ENCODE measurements at places on chromosomes 1 and 21. TPM values are rescaled to one million over a fixed set of nuclear protein-coding genes. Genes with fewer than 3 reads are reported as not detected.

- no peak overlapping the region for H3K4me3 ChIP-seq
- 0 out of 2 replicates have a peak, but pooled peaks cover 2% of the 10 kb centered on the region for H3K27me3 ChIP-seq
- H3K27ac ChIP-seq = no peak overlapping the region
- DNase-seq = no peak
- no peaks in the 10 kb centered on the region for H3K36me3 ChIP-seq
- H3K4me1 ChIP-seq = no peaks in the 10 kb centered on the region
These were observed 200.5 kb downstream of the OMA1 start for GRCh38 chr1:58346036-58346355.

GRCh38 chr1:161073474-161074121 lies 3.9 kb upstream of the ARHGAP30 start:
- no peaks in the 10 kb centered on the region for H3K36me3 ChIP-seq
- H3K27ac ChIP-seq = no peak overlapping the region
- no peak for DNase-seq
- H3K4me1 ChIP-seq = no peaks in the 10 kb centered on the region
- no peak overlapping the region for H3K4me3 ChIP-seq
- no peaks in the 10 kb centered on the region for H3K27me3 ChIP-seq

DNA sequence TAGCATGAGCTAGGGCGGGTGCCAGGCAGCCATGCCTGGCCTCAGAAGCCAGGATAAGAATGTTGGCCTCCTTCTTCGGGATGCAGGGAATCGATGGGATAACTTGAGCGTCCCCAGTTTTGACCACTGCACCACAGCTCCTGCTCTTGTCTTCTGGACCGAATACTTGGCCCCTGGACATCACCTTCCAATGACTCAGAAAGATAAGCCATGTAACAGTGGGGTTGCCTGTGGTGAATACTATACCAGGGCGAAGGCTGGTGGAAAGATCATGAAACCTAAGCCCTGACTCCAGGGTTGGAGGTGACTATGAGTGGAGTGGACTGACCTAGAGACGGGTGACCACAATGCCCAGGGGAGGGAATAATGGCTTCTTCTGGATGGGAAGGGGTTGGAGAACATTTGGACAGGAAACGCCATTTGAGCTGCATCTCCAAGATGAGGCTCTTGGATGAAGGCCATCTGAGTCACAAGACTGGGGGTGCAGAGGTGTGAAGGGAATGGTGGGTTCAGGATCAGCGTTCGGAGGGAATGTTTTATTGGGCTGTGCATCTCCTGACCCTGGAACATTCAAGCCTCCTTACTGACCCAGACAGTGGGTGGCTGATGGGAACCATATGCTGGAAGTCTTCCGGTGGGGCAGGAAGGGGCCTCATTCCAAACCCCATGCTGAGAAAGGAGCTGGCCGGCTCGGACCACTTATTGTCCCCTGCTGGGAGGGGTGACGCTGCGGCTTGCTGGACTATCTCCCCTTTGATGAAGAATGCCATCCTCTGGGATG lies 18.5 kb upstream of the KCNE2 start:
- no peak overlapping the region for H3K4me3 ChIP-seq
- H3K27me3 ChIP-seq = no peaks in the 10 kb centered on the region
- H3K36me3 ChIP-seq = no peaks in the 10 kb centered on the region
- DNase-seq = no peak

The OLIG2 gene
- total RNA-seq = not detected

DNA sequence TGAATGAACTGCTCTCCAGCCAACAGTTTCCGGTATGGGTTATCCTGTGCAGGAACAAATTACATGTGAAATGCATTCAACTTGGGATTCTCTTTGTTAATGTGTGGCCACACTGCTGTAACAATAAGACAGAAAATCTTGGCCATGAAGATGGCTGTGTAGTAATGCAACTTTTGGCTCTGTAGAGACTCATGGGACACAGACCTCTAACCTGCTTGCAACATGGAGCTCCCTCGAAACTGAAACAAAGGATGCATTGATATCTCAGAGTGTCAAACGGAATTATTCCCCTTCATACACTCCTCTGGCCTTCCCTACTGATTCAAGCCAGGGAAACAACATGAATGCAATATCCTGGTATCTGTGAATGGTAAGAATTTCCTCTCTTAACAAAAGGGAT lies 559.3 kb upstream of the ZRANB2 start:
- no peak overlapping the region for H3K27ac ChIP-seq
- no peaks in the 10 kb centered on the region for H3K27me3 ChIP-seq
- DNase-seq = no peak
- H3K4me1 ChIP-seq = no peaks in the 10 kb centered on the region

- peak; percentile 27 for DNase-seq
- peaks cover 3% of the 10 kb centered on the region for H3K4me1 ChIP-seq
- no peak overlapping the region for H3K4me3 ChIP-seq
- no peaks in the 10 kb centered on the region for H3K36me3 ChIP-seq
- 0 out of 2 replicates have a peak overlapping the region, but pooled peaks have one; percentile 29 for H3K27ac ChIP-seq
These were observed 26.9 kb upstream of the RAP1A start for GRCh38 chr1:111592389-111593361.

DNA sequence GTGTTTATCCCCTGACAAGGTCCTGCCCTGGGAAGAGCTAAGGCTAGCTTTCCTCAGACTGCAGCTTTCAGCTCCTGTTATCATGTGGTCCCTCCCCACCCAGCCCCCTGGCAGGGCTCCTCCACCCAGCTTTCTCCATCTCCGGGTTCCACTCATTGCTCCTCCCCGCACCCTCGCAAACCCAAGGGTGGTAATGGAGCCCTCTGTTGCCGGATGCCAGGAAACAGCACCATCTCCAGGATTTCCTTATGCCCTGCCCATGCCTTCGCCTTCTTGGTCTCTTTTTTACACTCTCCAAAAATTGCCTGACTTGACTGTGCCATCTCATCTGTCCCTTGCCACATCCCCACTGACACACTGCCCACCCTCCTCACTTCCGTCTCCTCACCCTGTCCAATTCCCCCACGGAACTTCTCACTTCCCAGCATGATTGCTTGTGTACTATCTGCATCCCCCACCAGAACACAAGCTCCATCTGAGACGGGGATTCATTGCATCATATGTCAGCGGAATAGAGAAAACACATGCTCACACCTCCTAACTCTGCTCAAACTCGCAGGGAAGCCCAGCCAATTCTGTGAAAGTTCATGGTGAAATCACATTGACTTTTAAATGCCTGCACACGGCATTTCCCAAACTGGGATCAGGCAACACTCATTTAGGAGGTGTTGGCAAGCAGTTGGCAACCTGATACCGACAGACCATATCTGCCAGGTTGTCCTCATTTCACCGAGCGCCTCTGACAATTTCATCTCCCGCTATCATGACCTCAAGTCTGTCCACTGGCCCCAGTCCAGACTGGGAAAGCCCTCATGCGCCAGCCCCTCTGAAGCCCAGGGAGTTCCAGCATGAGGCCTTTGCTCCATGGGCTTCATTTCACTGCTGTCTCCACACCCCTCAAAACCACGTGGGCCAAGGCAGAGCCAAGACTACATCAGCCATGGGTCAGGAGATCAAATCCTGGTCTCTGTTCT lies 201.1 kb downstream of the MATN1 start:
- H3K36me3 ChIP-seq = no peaks in the 10 kb centered on the region
- H3K27me3 ChIP-seq = no peaks in the 10 kb centered on the region
- H3K4me3 ChIP-seq = no peak overlapping the region
- no peak for DNase-seq
- H3K27ac ChIP-seq = no peak overlapping the region
- peaks cover 14% of the 10 kb centered on the region for H3K4me1 ChIP-seq

- no peaks in the 10 kb centered on the region for H3K4me1 ChIP-seq
- no peak overlapping the region for H3K27ac ChIP-seq
- no peaks in the 10 kb centered on the region for H3K27me3 ChIP-seq
- no peaks in the 10 kb centered on the region for H3K36me3 ChIP-seq
- H3K4me3 ChIP-seq = no peak overlapping the region
These were observed 301.1 kb upstream of the DPYD start for GRCh38 chr1:98221923-98222322.

The PLA2G2D gene
- not detected for total RNA-seq

GRCh38 chr1:3821908-3822307 lies 25.6 kb upstream of the LRRC47 start:
- H3K36me3 ChIP-seq = no peaks in the 10 kb centered on the region
- H3K4me3 ChIP-seq = no peak overlapping the region
- no peak overlapping the region for H3K27ac ChIP-seq
- no peaks in the 10 kb centered on the region for H3K27me3 ChIP-seq

The CD48 gene
- 0.67 TPM for total RNA-seq

DNA sequence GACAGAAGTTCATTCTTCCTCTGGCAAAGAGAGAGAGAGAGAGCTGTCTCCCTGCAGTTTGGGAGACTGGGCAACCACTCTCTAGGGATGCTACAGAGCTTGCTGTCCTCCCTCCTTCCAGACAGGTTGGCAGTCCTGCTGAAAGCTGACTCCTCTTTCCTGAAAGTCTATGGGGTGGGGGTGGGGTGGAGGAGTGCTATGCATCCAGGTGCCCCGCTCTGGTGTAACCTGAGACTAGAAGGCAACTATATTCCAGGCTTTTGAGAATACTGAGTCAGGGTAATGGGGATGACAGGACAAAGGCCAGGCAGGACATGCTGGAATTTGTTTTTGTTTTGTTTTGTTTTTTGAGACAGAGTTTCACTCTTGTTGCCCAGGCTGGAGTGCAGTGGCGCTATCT lies 55.4 kb downstream of the OPTC start:
- no peak overlapping the region for H3K27ac ChIP-seq
- DNase-seq = no peak
- H3K4me1 ChIP-seq = no peaks in the 10 kb centered on the region
- H3K4me3 ChIP-seq = no peak overlapping the region
- no peaks in the 10 kb centered on the region for H3K36me3 ChIP-seq

- H3K27ac ChIP-seq = peak overlapping the region; percentile 31
- no peaks in the 10 kb centered on the region for H3K36me3 ChIP-seq
- H3K4me3 ChIP-seq = peak overlapping the region; percentile 70
- H3K4me1 ChIP-seq = no peaks in the 10 kb centered on the region
These were observed 633 bp downstream of the THEMIS2 start for GRCh38 chr1:27872802-27873551.

GRCh38 chr1:147565189-147565980 lies 24.1 kb downstream of the BCL9 start:
- no peak overlapping the region for H3K27ac ChIP-seq
- no peaks in the 10 kb centered on the region for H3K27me3 ChIP-seq
- H3K4me3 ChIP-seq = no peak overlapping the region
- H3K4me1 ChIP-seq = no peaks in the 10 kb centered on the region
- H3K36me3 ChIP-seq = no peaks in the 10 kb centered on the region

GRCh38 chr1:200918006-200918405 lies 23.3 kb downstream of the INAVA start:
- H3K4me1 ChIP-seq = no peaks in the 10 kb centered on the region
- DNase-seq = no peak
- no peak overlapping the region for H3K27ac ChIP-seq
- no peak overlapping the region for H3K4me3 ChIP-seq
- no peaks in the 10 kb centered on the region for H3K27me3 ChIP-seq

DNA sequence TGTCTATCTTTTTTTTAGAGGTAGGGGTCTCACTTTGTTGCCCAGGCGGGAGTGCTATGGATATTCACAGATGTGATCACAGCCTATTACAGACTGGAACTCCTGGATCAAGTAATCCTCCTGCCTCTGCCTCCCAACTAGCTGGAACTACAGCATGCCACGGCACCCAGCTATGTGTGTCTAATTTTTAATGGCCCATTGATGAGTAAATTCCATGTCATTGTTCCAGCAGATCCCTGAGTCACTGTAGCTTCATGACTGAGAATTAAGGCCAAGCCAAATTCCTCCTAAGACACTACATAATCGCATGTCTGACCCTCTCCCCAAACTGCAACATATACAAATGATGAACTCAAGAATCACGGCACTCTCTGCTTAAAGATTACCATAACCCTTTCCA lies 84.2 kb upstream of the RGS2 start:
- no peak overlapping the region for H3K27ac ChIP-seq
- no peak overlapping the region for H3K4me3 ChIP-seq
- no peaks in the 10 kb centered on the region for H3K4me1 ChIP-seq
- DNase-seq = no peak
- no peaks in the 10 kb centered on the region for H3K36me3 ChIP-seq
- H3K27me3 ChIP-seq = no peaks in the 10 kb centered on the region

DNA sequence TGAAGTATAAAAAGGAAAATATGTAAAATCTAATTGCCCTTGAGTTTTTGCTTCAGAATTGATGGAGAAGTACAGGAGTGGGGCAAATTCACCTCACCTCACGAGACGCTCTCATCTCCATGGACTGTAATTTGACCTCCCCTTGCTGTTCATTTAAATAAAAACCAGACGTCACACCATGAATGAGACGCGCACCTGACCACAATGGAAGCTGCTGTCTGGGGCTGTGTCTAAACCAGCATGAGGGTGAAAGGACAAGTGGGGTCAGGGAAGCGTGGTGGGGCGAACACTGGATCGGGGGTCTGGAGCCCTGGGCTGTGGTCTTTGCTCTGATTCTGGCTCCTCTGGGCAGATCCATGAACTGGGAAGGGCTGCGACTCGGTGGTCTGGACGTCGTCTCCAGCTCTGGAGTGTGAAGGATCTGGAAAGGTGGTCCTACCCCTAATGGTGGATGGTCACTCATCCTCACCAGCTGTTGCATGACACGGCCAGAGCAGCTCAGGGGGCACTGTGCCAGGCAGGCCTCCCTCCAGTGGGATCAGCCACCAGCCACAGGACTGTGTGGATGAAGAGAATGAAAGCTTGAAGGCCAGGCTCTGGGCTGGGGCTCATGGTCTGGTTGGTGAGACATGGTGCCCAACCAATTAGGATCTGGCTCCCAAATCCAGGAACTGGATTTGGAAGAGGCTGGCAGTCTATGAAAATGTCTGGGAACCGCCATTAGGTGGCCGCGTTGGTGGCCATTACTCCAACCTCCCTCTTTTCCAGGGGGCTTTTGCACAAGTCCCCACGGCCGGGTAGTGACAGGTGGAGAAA lies 728.6 kb downstream of the PTPRU start:
- H3K36me3 ChIP-seq = no peaks in the 10 kb centered on the region
- no peak overlapping the region for H3K4me3 ChIP-seq
- H3K27ac ChIP-seq = no peak overlapping the region
- no peaks in the 10 kb centered on the region for H3K4me1 ChIP-seq
- H3K27me3 ChIP-seq = no peaks in the 10 kb centered on the region
- DNase-seq = no peak

The GSTM1 gene
- not detected for total RNA-seq

DNA sequence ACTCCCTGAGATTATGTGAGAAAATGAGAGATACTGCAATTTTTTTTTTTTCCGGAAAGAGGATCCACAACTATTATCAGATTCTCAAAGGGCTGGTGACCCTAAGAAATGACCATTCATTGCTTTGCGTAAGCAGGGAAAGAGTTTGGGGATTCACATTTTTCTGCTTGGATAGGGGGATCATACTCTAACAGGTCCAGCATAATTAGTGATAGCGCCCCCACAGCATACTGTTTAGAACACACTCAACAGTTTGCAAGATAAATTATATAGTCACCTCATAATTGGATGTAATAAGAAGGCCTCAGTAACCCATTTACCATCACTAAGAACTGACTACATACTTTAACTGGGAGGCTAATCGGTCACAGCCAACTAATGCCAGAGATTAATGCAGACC lies 1.9 kb downstream of the CCT3 start:
- DNase-seq = no peak
- H3K27me3 ChIP-seq = no peaks in the 10 kb centered on the region
- peak overlapping the region; percentile 99 for H3K4me3 ChIP-seq
- H3K27ac ChIP-seq = peak overlapping the region; percentile 98
- peaks cover 42% of the 10 kb centered on the region for H3K36me3 ChIP-seq

The CD247 gene
- 0.44 TPM for total RNA-seq

GRCh38 chr1:117077267-117077666 lies 17.1 kb downstream of the TTF2 start:
- H3K27ac ChIP-seq = no peak overlapping the region
- H3K36me3 ChIP-seq = peaks cover 5% of the 10 kb centered on the region
- no peak overlapping the region for H3K4me3 ChIP-seq
- peak; percentile 72 for DNase-seq

The KLHDC9 gene
- total RNA-seq = 7.6 TPM

Measured in Panc1 (cell line).